IPS DF 6.9 (cell line): ENCODE measurements at places on chromosomes 13 and 19.

- DNase-seq: no peak
- H3K27ac ChIP-seq: no peak overlapping the region
- no peaks in the 10 kb centered on the region for H3K27me3 ChIP-seq
- no peaks in the 10 kb centered on the region for H3K36me3 ChIP-seq
These were observed 9.3 kb downstream of the PLEKHA4 start for GRCh38 chr19:48858984-48859710.

GRCh38 chr19:57267291-57267690 is 13.0 kb upstream of the ZNF460 start:
- DNase-seq: no peak
- H3K4me3 ChIP-seq: no peak overlapping the region
- H3K36me3 ChIP-seq: no peaks in the 10 kb centered on the region
- H3K27me3 ChIP-seq: no peaks in the 10 kb centered on the region
- H3K4me1 ChIP-seq: no peaks in the 10 kb centered on the region; the same call in 1 of the 2 replicates
- no peak overlapping the region for H3K27ac ChIP-seq

- no peak overlapping the region for H3K27ac ChIP-seq
- H3K4me1 ChIP-seq: peaks cover 2% of the 10 kb centered on the region; the same call in 1 of the 2 replicates
- H3K36me3 ChIP-seq: no peaks in the 10 kb centered on the region
- H3K27me3 ChIP-seq: no peaks in the 10 kb centered on the region
These were observed 136.3 kb upstream of the SERP2 start for GRCh38 chr13:44237276-44237767.

GRCh38 chr13:95861296-95861695 is 184.4 kb downstream of the DNAJC3 start:
- no peaks in the 10 kb centered on the region for H3K4me1 ChIP-seq
- no peak for DNase-seq
- H3K36me3 ChIP-seq: no peaks in the 10 kb centered on the region; the same call in 1 of the 2 replicates
- H3K27me3 ChIP-seq: no peaks in the 10 kb centered on the region

- DNase-seq: no peak
- no peaks in the 10 kb centered on the region for H3K27me3 ChIP-seq
- no peak overlapping the region for H3K27ac ChIP-seq
- H3K36me3 ChIP-seq: no peaks in the 10 kb centered on the region
- H3K4me1 ChIP-seq: peaks cover 2% of the 10 kb centered on the region; the same call in 1 of the 2 replicates
These were observed 86.8 kb upstream of the SCEL start for GRCh38 chr13:77448689-77449088.
